ENCODE measurements at places on chromosomes 12 and 14.

GRCh38 chr12:91327131-91327530 is 144.5 kb upstream of the DCN start:
- no peak for DNase-seq

GRCh38 chr14:42391146-42391834 is 784.6 kb downstream of the LRFN5 start:
- no peak for DNase-seq

DNA sequence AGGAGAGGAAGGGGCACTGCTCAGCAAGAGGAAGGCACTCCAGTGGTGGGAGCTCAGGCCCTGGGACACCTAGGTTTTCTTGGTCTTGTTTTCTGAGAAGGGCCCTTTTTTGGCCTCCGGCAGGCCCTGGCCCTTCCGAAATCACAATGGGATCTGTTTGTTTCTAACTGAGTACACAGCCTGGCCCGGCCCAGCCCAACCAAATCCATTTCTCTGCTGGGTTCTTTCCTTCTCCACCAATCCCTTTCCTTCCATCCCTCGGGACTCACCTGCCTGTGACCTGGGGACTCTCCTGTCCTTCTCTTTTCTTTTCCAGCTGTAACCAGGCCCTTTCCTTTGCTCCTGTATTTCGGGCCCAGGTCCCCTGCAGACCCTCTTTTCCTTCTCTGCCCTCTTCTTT is 18.6 kb downstream of the TEAD4 start:
- DNase-seq, result no peak

GRCh38 chr14:53192052-53192760 is 39.1 kb upstream of the DDHD1 start:
- no peak for DNase-seq
